ENCODE measurements at places on chromosomes 2 and 18.
A peak's percentile ranks its signal among the peaks of the same experiment; 100 is the strongest.

DNA sequence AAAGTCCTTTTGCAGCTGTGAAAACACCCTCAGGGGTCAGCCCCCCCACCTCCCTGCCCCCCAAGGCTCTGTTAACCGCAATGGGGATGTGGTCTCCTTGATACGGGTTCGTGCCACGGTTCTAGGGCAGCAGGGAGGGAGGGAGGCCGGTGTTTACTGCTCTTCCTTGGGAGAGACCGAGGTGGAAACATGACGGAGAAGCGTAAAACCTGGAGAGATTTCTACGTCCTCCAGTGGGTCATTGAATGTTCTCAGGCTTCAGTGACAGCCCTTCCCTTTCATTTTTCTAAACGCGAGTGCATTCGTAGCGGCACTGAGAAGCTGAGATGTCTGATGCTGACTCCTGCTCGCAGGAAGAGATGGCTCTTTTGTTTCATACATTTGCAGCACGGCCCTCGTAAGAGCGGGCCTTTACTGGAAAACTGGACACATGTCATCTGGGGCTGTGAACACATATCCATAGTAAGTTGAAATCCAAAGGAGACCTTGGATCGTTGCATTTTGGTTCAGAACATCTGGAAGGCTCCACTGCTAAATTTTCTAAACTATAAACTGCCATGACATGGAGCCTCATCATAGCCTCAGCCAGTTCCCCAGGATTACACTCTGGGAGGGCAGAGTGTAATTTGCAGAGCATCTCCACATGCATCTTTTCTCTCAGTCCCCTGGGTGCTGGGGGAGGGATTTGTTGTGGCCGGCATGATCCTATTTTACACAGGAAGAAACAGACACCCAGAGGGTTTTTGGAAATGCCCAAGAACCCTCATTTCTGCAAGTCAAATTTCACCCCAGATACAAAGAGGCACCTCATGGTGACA lies 40.6 kb upstream of the HDAC4 start:
- peak; percentile 52 for DNase-seq

DNA sequence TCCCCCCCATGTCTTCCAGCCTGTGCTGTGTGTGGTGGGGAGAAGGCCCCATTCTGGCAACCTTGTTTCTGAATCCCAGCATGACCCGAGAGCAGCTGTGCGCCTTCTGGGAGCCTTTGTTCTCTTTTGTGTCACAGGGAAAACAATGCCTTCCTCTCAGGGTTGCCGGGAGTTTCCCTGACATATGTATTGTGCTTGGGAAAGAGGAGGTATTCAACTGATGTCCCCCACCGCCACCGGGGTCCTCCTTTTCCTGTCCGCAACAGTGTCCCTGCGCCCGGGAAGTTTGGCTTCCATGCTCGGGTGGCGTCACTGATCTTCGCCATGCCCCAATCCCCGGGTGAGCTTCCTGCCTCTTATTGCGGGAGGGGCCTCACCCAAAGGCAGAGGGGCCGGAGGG lies 77.5 kb upstream of the ASB18 start:
- no peak for DNase-seq

- no peak for DNase-seq
Measured at GRCh38 chr2:120319686-120320317, 26.1 kb upstream of the INHBB start.

DNA sequence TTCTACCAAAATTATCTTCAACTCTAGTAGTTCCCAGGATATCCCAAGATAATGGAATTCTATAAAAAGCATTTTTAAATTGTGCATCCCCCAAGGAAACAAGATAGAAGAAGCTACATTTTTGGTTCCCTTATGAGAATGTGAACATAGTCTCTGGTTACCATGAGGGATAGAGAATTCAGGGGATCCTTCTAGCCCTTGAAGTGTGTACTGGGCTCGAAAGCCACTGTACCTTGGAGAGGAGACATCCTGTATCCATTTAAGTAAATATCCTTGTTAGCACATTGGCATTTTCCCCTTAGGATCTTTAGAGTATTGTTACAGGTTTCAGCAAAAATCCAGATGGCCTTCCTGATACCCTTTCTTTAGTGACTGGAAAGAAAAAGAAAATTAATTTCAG lies 228.5 kb downstream of the RTP5 start:
- no peak for DNase-seq

DNA sequence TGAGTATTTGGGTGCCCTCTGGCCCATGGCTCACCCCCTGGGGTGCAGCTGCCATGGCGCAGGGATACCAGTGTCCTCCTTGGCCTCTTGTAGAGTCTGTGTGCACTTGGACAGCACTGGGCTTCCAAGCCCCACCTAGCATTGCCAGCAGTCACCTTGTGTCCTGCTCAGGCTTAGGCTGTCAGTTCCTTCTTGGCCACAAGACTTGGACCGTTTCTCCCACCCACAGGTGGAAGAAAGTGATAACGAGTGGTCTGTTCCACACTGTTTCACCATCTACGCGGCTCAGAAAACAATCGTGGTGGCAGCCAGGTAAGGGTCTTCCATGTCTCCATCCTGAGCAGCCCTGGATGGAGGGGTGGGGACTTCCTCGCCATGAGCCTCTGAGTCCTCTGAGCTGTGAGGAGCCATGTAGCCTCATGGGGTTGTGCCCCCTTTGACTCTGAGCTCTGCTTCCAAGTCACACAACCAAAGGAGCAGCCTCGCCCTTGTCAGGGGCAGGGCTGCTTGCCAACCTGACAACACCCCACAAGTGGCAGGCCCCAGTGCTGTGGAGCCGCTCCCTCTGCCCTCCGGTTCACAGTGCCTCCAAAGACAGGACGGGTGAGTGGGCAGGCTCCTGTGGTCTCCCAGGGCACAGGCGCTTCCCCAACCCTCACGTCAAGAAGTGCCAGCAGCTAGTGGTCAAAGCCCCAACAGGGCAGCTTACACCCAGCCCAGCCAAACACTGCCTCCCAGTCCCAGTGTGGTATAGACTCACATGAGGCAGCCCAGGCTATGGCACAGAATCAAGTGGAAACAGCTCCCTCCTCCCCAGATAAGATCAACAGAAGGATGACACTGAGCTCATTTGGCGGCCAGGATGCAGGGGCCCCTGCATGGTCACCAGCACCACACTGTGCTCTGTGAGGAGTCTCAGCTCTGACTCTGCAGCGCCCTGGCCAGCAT lies 18.4 kb downstream of the STK25 start:
- DNase-seq: no peak

GRCh38 chr18:49212819-49213218 lies 247.6 kb downstream of the DYM start:
- no peak for DNase-seq

DNA sequence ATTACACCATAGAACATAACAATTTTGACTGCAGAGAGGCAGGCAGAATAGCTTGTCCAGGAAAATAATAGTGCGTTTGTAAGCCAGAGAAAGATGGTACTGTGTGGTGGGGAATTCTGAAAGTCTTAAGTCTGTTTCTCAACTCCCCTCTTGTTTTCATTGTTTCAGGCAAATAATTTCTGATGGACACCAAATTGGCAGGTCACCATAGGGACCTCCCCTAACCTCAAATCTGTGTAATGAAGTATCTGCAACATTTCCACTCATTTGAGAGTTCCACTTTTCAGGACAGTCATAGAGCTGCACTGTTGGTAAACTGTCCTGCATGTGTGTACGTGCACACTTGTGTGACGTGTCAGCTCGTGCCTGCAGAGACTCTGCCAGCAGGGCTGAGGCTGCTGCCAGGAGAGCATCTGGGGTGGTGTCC lies 195.6 kb downstream of the AGAP1 start:
- DNase-seq: no peak

GRCh38 chr2:210642333-210642732 lies 85.9 kb downstream of the CPS1 start:
- DNase-seq: no peak

DNA sequence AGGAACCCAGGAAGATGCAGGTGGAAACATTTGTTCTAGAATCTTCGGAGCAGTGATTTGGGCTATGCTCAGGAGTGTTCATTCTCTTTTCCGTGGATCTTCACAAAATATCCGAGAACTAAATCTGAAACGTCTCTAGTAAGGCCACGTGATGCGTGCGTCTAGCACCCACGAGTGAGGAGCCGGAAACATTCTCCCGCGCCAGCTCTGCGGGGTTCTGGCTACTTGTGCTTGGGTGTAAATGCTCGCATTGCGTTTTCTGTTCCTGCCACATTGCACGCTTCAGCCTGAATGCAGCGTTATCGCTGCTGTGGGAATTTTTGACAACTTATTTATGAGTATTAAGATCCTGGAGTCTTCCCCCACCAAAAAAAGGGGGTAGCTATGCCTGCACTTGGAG lies 71.4 kb downstream of the KLHL29 start:
- DNase-seq: no peak

DNA sequence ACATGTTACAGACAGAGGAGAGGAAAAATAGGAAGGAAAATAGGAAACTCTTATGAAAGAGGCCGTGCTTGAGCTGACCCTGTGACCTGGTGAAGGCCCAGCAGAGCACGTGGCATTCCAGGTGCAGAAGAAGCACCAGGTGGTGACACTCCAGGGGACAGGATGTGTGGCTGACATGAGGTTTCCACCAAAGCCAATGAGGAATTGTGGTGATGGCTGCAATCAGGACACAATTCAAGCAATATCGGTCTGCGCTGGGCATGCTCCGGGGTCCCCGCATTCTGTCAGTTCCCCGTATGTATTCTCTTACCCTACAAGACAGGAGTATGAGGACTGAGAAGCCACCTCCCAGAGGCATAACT lies 504.2 kb downstream of the EIPR1 start:
- no peak for DNase-seq

DNA sequence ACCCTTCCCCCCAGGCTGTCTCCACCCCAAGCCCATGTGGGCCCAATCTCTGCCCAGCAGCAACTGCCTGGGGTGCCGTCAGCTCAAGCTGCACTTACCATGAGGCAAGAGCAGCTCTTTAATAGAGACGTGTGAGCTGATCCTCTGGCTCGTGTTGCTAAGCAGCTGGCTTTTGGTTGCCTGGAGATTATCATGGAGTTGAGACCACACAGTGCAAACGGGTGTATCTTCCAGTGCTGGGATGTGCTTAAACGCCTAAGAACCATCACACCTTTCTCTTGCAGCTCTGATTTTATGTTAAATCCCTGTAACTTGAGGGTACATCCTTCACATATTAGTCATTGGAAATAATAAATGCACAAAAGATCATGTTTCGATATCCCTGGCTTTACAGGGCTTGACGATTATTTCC lies 271.1 kb downstream of the PRKCE start:
- no peak for DNase-seq

DNA sequence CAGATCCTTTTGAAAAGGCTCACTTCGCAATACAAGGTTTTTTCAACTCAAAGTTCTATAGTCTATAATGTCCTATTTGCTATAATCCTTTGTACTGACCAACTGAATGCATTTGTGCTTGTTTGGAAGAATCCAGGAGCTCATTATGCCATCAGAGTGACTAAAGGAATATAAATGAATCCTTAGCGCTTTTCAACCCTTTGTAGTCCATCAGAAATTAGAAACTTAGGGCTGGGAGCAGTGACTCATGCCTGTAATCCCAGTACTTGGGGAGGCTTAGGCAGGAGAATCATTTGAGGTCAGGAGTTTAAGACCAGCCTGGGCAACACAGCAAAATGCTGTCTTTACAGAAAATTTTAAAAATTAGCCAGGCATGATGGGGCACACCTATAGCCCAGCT lies 330.2 kb upstream of the CHAC2 start:
- no peak for DNase-seq

- no peak for DNase-seq
Measured at GRCh38 chr18:61323951-61324350, 9.3 kb upstream of the CDH20 start.

- DNase-seq: no peak
Measured at GRCh38 chr18:10661317-10661716, 135.5 kb downstream of the NAPG start.

- DNase-seq: no peak
Measured at GRCh38 chr2:220347626-220348025, 720.2 kb downstream of the SLC4A3 start.

GRCh38 chr2:26174691-26175465 lies 2.0 kb downstream of the GAREM2 start:
- no peak for DNase-seq

GRCh38 chr2:235537587-235537986 lies 43.7 kb downstream of the AGAP1 start:
- DNase-seq: no peak

GRCh38 chr2:241522477-241522876 lies 14.1 kb upstream of the STK25 start:
- no peak for DNase-seq

- DNase-seq: no peak
Measured at GRCh38 chr2:144479659-144480058, 40.3 kb downstream of the ZEB2 start.

DNA sequence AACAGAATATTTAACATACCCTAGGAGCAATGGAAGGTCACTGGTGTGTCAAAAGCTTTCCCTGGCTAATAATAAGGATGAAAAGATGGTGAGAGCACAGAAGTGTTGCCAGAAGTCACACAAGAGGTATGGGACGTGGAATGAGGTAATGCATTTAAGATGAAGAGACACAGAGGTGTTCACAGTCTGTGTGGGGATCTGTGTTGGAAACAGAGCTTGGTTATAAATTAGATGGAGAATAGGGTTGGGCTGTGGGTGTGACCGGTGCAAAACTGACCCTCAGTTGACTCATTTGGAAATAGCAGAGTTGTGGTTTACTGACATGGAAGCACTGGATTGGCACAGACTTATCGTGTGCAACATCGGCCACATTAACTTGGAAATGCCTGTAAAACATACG lies 372.5 kb downstream of the SATB2 start:
- DNase-seq: no peak

GRCh38 chr2:98374286-98374685 lies 28.0 kb downstream of the CNGA3 start:
- no peak for DNase-seq

DNA sequence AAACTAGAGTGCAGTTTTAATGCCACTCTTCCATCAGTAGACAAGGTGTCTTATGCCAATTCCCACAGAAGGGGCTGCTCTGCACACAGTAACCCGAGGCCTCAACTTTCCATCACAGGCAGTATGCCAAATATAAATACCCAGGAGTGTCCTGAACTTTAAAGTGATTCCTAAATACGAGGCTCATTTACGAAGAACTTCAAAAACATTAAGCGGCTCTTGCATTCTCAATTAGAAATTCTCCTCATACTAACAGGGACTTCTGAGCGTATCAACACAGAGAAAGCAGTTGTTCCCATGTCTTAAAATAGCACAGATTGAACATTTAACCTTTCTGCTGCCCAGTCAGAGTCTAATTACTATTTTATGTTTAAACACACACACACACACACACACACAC lies 638.6 kb downstream of the ERBB4 start:
- no peak for DNase-seq

- DNase-seq: no peak
Measured at GRCh38 chr18:45723567-45724355, at the start of gene SLC14A1. SLC14A1 (plus strand) TSS chr18:45724181; CDS start chr18:45730321, 6,140 bp downstream.
